Stimulated activated CD8-positive, alpha-beta memory T cell treated with anti-CD3 and anti-CD28 coated beads, Interleukin-2, amount 100 ng/mL, for 1 hour (primary cell): ENCODE measurements at places on chromosomes 7 and 10.

DNA sequence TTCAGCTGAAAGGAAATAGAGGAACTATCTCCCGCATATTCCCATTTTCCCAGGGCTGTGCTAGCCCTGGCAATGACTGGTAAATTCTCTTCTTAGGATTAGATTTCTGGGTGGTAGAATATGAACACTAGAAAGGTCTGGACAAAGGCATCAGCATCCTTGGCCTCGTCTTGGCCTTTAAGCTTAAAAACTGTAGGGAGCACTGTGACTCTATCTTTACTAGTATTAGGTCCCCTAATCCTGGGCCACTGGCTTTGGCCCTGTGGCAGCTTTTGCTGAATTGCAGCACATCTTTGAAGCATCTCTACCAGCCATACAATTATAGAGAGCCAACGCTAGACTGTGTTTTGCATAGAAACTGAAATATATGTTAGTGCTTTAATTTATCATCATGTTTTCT, 41.5 kb upstream of the EBLN1 start:
- DNase-seq, result no peak

DNA sequence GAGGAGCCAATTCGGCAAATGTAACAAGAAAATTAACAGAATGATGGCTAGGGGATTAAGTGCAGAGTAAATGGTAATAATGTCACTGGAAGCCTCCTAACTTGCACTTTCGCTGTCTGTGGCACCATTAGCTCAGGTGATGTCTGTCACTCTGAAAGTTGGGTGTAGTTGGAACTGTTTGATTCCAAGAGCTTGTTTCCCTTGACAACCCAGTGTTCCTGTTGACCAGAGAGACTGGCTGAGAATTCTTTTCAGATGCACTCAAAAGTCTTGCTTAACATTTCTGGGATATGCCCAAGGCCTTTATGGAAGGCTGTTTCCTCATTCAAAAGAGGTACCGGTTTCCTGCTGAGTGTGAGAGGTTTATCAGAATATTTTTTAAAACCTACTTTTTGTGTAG, 49.6 kb downstream of the PLPP4 start:
- no peak for DNase-seq

DNA sequence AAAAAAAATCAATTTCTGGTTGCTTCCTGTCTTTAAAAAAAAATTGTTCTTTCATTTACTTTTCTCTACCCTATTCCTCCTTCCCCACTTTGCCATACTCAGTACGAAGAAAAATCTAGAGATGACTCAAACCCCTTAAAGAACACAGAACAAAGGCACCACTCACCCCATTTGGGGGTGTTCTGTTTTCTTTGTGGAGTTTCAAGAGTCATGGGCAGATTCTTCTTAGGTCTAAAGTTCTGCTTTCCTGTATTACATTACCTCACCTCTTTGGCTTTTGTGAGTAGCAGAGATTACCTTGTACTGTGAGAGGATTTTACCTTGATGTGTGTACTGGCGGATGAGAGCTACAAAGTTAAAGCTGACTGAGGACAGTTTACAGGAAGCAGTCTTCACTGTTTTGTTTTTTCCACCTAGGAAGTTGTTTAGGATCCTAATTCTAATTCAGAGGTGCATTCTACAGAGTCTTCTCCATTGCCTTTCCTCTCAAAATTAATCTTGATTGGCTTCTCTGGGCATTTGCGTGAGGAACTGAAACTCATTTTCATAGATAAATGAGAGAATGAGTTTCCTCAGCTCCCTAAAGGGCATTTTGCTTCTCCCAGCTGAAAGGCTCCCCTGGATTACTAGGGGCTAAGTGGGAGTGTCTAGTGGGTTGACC, 20.7 kb downstream of the AVL9 start:
- no peak for DNase-seq

DNA sequence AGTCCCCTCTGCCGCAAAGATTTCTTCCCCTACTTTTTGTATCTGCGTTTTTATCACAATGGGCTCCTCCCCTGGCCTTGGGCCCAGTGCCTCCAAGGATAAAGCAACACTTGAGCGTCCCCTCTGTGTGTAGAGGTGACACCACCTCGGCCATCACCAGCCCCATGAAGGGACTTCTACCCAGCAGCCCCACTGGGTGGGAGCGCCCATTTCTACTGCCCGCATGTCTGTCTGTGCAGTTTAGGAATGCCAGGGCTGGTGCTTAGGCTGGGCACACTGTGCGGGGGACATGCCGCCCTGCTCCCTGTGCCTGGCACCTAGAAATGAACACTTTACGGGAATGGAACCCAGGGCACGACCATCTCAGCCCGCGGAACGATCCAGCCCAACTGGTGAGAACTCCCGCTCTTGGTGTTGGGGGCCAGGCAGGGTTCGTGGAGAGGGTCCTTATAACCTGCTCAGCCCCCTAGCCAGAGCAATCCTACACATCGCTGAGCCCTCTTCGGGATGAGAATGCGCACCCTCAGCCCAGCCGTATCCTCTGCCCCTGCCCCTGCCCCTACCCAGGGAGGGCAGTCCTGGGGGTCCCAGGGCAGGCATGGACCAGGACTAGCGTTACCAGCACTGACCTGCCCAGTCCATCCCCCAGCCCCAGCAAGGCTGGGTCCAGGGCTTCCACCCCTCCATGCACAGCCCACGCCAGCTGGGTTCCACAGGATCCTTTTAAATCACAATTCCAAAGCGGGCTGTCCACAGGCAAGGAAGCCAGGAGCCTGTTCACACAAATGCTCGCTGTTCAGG, 12.8 kb downstream of the CRYGN start:
- no peak for DNase-seq

DNA sequence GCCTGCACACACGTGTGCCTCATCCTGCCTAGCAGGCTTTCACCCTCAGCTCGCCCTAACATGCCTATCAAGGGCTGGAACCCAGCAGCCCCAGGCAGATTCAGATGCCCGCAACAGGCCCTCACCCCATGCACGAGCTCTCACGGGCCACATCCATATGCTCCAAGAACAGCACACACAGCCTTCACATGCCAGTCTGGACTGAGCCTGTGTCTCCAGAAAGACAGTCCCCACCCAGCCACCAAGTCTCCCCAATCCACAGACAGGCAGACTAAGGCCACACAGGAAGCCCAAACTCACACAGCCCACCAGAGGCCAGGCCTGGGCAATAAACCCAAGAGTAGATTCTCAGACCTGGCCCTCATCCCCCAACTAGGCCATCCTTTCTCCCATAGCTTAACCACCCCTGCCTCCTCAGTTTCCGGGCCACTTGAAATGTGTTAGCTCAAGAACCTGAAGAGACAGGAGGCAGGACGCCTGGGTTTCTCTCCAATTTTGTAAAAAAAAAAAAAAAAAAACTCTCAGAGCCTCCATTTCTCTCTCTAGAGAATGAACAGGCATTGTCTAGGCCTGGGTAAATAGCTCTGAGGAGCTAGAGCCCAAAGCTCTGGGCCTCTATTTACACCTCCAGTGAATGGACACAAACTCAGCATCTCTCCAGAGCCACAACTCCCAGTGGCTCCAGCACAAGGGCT, 6.8 kb downstream of the LDB1 start:
- DNase-seq, result no peak

GRCh38 chr7:88089561-88089960, 130.3 kb downstream of the SRI start:
- no peak for DNase-seq

DNA sequence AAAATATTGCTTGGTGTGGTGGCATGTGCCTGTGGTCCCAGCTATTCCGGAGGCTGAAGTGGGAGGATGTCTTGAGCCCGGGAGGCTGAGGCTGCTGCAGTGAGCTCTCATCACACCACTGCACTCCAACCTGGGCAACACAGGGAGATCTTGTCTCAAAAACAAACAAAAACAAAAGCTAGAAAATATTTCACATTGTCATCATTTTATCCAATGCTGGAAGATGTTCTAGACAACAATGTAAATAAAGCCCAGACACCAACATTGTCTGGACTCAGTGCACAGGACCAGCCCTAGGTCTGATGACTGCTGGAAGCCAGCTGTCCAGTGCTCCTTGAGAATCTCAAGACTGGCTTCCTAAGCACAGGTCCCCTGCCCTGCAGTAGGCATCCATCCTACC, 13.5 kb downstream of the SEPHS1 start:
- DNase-seq, result no peak

DNA sequence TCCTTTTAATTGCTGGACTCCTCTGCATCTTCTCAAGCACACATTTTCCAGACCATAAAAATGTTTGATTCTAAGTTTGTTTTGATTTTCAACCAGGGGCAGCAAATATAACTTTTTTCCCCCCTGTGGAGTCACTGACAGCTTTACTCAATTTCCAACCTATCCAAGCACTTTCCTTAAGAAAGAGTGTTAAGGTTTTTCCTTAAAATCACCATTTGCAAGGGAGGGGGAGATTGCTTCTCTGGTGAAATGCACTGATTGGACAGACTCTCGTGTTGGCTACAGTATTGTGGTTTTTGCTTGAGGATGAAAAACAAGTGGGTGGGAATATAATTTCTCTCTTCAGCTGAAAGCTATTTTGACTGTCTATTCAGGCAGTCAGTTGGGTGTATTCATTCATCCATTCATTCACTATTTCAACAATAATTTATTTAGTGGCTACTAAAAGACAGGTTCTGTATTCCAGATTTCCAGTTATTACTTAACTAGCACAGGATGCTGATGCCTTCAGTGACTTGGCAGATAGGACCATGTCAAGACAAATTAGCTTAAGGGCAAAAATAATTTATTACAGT, 146.3 kb downstream of the BAMBI start:
- DNase-seq, result no peak
